ENCODE measurements at places on chromosomes 1 and 21.

DNA sequence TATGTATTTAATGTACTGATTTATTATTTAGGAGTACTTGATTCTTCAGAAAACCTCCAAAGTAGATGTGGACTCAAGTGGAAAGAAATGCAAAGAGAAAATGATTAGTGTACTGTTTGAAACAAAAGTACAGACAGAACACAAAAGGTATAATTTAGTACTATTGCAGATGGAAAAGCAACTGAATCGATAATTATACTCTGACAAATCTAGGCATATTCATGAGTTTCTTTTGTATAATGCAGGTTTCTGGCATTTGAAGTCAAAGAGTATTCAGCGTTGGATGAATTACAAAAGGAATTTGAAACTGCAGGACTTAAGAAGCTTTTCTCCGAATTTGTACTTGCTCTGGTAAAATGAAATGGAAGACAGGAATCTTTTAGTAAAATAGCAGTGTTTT is 12.5 kb downstream of the RWDD3 start:
- DNase-seq: no peak

DNA sequence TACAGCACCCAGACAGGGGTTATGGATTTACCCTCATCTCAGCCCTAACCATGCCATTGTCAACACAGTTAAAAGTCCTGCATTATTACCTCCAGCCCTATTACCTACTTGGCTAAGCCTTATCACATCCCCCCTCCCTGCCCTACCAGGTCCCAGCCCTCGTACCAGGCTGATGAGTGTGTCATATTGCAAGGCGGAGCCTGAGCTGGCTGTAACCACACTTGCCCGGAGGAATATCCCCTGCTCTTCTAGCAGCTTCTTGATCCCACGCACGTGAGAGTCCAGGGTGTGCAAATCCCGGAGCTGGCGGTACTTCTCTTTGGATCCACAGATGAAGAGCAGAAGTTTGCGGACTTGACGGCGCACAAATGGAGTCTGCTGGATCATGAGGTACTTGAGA is 87.4 kb downstream of the UBR4 start:
- no peak for DNase-seq

GRCh38 chr1:161840363-161840762 is 74.2 kb downstream of the ATF6 start:
- no peak for DNase-seq

- no peak for DNase-seq
Observed at GRCh38 chr1:225611537-225612223, 41.2 kb downstream of the ENAH start.

- no peak for DNase-seq
Observed at GRCh38 chr1:96445302-96445701, 276.3 kb upstream of the PTBP2 start.

DNA sequence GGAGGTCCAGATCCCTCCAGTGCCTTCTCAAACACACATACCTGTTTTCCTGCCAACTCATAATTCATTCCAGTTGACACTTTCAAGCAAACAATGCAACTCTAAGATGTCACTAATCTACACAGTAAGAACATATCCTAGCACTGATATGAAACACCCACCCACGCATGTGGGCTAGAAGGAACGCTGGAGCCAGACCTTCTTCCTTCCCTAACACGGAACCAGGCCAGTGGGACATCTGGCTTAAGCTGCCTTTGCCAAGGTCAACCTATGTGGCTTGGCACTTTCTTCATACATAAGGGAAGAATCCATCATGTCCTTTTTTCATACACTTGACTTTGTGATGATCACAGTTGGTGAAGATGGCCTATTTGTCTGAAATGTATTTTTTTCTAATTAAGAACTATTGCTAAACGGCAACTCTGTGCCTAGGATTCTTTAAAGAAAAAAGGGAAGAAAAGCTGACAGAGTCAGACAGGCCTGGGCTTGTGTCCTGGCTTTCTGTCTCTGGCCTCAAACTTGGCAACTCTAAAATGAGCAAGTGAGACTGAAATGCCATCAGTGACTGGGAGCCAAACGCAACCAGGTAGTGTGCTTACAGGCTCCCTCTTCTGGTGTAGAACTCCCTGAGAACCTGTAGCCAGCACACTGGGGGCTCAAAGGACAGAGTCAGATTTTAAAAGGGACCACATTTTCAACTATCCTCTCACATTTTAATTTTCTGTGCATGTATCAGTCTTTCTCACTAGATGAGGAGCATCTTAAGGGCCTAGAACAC is 92.6 kb upstream of the BEND5 start:
- DNase-seq: no peak

DNA sequence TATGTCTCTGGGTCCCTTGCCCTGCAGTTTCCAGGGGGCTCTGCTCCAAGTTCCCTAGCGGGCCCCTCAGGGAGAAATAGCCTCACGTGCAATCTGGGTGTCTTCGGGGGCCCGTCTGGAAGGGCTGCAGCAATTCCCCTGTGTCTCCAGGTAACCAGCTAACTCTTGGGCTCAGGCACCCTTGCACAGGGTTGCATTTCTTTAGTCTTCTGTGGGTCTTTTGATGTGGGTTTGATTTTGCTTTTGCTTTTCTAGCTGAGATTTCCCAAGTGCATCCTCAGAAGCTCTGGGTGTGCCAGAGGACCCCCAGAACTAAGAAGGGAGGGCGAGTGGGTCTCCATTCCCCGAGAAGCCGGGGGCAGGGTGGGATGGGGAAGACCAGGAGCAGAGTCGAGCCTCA is 75.7 kb downstream of the SPSB1 start:
- DNase-seq: no peak

GRCh38 chr1:223771814-223772770 is 59.8 kb downstream of the CAPN2 start:
- no peak for DNase-seq

DNA sequence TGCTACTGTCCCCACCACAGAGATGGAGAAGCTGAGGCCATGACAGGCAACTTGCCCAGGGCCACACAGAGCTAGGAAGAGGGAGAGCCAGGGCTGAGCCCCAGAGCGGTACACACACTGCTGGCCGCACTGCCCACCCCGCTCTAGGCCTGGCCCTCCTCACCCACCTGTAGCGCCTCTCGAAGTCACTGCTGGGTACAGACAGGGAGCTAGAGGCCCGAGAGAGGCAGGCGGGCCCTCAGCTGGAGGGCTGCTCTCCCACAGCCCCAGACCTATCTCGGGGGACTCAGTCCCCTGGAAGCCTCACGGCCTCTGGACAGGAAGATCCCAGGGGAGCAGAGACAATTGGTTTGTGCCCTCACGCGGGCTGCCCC is 17.3 kb upstream of the PLEKHG5 start:
- no peak for DNase-seq
